Right lung (tissue), 10 donors: ENCODE measurements at places on chromosomes 12 and 14. TPM values are rescaled to one million over a fixed set of nuclear protein-coding genes. Genes with fewer than 3 reads are reported as not detected.
A peak's percentile ranks its signal among the peaks of the same experiment; 100 is the strongest.

GRCh38 chr12:77352946-77353345 is 287.6 kb upstream of the E2F7 start:
- no peak for DNase-seq

GRCh38 chr12:113130457-113131135 is 5.0 kb downstream of the RASAL1 start:
- no peak for DNase-seq

The CABP1 gene
- polyA plus RNA-seq: 2.1 TPM

DNA sequence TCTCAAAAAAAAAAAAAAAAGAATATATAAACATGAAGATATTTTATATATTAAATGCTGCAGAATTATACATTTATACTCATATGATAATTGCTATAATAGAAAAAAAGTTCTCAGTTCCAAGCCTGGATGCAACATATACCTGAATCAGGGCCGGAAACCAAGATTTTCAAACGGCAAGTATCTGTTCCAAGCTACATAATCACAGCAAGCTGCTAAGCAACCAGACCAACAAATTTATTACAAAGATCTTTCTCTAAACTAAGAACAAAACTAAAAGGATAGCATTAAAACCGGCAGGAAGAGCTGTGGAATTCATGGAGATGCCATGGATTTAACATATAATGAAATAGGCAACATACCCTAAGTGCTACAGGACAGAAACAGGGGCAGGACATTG is 7.1 kb downstream of the RACGAP1 start:
- no peak for DNase-seq

The BDKRB1 gene
- 0.13 TPM for polyA plus RNA-seq

The KERA gene
- polyA plus RNA-seq: 0.15 TPM

The ZC2HC1C gene
- polyA plus RNA-seq: 5.8 TPM

DNA sequence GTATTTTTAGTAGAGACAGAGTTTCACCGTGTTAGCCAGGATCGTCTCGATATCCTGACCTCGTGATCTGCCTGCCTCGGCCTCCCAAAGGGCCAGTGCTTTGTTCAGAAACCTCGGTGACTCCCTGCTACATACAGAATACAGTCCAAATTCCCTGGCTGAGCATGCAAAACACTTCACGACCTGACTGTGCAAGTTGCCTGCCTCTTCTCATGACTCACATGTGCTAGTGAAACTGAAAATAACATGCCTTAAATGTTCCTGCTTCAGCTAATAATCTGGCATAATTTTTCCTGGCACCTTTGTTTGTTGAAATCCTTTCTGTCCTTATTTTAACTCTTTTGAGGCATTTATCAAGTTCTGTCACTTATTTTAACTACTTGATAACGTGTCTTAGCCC is 8.2 kb downstream of the DMAC2L start:
- DNase-seq: no peak

The TOMM20L gene
- 1.7 TPM for polyA plus RNA-seq

The TMED10 gene
- 198 TPM for polyA plus RNA-seq

DNA sequence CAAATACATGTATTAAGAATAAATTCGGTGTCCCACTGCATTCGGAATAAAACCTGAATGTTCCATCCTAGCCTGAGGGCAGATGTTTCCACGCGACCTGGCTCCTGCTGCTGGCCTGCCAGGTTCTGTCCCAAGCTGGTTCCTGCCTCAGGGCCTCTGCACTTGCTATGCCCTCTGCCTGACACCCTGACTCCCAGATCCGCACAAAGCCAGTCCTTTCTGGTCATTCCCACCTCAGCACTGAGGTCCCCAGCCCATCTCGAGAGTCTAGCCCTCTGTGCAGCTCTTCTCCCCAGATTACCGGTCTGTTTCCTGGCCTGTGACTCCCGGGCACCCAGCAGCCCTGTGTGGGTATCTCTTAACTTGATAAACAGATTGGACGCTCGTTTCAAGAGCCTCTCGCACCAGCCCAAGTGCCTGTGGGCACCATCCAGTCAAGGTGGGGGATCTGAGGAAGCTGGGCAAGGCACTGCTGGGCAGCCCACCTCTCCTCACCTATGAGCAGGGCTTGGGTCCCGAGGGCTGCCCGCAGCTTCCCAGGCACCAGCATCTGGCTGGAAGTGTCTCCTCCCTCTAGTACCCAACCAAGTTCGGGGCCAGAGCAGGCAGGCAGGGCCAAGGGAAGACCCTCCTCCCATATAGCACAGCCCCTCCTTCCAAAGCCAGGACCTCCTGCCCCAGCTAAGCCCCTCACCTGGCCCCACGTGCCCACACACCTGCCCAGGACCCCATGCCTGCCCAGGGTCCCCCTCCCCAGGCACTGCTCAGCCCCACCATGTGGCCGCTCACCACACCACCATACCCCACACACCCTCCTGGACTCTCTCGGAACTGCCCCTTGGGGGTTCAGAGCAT is 132.2 kb downstream of the NCOR2 start:
- no peak for DNase-seq

The PGF gene
- 14.1 TPM for polyA plus RNA-seq

GRCh38 chr12:115944837-115945490 is 332.5 kb downstream of the MED13L start:
- no peak for DNase-seq

DNA sequence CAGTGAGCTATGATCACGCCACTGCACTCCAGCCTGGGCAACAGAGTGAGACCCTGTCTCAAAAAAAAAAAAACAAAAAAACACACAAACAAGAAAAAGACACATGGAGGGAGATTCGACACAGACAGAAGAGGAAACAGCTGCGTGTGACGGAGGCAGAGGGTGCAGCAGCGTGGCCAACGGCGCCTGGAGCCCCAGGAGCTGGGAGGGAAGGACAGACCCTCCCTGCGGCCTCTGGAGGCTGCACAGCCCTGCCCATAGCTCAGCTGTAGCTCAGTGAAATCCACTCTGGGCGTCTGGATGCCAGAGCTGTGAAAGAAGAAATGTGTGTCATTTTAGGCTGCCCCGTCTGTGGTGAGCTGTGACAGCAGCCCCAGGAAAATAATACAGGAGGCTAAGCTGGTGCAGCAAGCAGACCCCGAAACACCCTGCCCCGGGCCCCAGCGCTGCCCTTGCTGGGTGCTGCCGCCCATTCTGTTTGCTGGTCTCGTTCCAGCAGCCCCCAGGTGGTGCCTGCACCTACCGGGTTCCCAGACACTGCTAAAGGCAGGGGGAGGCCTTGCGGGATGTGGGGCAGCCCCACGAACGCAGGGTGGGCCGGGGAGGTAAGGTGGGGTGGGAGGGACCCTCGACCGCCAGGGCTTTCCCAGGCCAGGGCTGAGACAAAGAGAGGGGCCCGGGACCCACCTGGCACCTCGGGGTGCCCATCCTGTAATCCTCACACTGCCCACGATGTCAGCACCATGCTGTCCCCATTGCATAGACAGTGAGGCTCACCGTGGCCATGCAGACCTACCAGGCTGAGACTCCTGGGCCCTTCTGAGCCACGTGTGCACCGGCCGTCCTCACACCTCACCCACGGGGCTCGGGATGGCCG is 21.2 kb downstream of the GALNT9 start:
- DNase-seq: no peak

The RAD52 gene
- polyA plus RNA-seq: 50.9 TPM

GRCh38 chr14:68099495-68100045 is 280.0 kb downstream of the RAD51B start:
- DNase-seq: peak; percentile 36

- DNase-seq: no peak
Measured at GRCh38 chr12:117441751-117442150, 80.3 kb upstream of the NOS1 start.

The DDN gene
- polyA plus RNA-seq: 0.10 TPM

DNA sequence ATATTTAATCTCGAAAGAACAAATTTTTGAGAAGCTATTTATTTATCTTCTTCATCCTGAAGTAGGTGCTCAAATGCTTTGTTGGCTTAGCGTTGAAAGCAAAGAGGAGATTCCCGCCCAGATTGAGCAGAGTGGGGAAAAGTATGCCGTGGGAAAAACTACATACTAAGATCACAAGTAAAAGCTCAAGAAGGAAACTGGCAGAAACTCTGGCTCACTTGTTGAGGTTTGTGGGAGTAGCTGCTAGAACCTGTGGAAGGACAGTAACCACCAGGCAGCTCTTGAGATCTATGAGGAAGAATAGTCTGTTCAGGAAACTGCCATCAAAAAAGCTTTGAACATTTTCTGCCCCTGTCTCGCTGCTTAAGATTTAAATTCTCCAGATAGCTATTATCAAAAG is 3.9 kb downstream of the MYRFL start:
- DNase-seq: no peak

DNA sequence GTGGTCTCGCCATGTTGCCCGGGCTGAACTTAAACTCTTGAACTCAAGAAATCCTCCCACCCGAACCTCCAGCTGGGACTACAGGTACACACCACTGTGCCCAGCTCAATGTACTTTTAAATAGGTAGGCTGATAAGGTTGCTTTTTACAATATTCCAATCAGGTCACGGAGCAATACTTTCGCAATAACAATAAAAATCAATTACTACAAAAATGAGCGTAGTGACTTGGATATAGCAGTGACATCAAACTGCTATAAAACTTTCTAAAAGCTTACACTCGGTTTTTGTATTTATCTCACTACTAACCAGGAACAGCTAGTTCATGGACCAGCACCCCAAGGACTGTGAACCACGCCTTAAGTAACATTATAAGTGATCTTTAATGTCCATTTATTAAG is 10.5 kb downstream of the SARNP start:
- DNase-seq: no peak

The SYNJ2BP gene
- polyA plus RNA-seq: 31.8 TPM

DNA sequence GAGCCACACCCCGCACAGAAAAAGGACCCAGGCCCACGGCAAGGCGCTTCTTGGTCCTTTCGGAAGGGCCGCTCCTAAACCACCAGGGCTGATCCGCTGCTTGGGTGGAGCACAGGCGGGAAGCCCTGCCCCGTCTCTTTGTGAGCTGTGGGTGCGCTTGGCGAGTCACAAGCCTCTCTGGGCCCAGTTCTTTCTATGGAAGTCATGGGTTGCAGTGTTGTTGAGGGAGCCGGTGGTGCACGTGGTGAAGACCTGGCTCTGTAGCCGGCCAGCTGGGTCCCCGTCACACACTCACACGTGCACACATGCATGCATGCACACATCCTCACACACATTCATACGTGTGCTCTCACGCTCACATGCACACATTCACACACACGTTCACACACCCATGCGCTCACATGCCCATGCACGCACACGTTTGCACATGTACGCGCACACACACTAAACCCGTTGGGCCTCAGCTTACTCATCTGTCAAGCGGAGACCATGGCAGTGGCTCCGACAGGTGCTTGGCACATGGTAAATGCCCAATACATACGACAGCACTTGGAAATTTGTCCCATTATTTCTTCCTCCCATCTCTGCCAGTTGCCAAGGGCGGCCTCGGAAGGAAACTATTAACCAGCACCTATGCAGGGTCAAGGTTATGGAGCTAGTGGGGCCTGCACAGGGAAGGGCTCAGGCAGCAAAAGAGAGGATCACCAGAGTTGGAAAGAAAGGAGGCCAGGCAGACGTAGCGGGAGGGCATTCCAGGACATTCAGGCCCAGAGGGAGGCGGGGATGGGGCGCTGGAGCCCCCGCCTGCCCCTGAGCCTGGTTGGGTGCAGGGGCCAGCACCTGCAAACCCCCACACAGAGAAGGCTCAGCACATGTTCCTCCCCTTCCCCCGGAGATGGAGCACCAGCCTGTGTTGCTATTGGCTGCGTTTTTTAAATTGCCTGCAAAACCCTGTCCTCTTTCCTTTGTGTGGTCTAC is 96.9 kb downstream of the SETD3 start:
- no peak for DNase-seq

DNA sequence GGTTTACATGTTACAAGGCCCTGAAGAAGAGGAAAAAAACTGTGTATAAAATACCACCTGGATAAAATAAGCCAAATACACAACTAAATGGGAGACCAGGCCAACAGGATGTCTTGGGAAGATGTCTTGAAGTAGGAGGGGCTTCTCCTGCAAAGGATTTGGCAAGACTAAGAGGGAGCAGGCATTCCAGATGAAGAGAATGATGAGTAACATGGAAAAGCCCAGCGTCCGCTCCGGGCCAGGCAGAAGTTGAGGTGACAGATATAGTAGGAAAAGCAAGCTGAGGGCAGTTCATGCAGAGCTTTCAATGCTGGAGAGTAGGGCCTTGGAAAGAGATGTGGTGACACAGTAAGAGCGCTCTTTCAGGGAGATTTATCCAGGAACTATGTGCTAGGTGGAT is 16.1 kb upstream of the EIF4B start:
- DNase-seq: no peak

The INHBC gene
- 0.27 TPM for polyA plus RNA-seq

DNA sequence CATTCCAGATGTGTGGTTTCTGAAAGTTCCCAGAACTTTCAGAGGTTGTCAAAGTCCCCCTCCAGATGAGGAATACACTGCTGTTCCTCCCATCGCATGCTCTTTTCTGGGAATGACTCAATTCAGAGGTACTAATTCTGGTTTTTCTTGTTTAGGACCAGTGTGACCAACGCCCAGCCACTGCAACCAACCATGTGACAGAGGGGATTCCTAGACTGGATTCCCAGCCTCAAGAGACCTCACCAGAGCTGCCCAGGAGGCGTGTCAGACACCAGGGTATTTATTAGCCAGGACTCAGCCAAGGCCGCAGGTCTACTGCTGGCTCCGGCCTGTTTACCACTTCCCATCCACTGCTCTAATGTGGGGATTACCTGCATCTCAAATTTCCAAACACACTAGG is 24.2 kb downstream of the TRAFD1 start:
- no peak for DNase-seq

- DNase-seq: no peak
Measured at GRCh38 chr14:61574514-61574807, 120.9 kb upstream of the HIF1A start.

The MYRFL gene
- polyA plus RNA-seq: 0.69 TPM

GRCh38 chr12:2637371-2637770 is 157.4 kb upstream of the FKBP4 start:
- no peak for DNase-seq

- no peak for DNase-seq
Measured at GRCh38 chr14:104588066-104588857, 8.7 kb downstream of the C14orf180 start.

GRCh38 chr12:68239309-68239982 is 13.8 kb upstream of the IL26 start:
- DNase-seq: no peak

- DNase-seq: peak; percentile 14
Measured at GRCh38 chr12:10968765-10969456, 17.8 kb downstream of the TAS2R50 start.
